Hypothalamus (tissue), 51 donors: ENCODE measurements at places on chromosomes 2 and 18.

- no peak for DNase-seq
Observed at GRCh38 chr2:220871909-220872308, 700.2 kb downstream of the EPHA4 start.

DNA sequence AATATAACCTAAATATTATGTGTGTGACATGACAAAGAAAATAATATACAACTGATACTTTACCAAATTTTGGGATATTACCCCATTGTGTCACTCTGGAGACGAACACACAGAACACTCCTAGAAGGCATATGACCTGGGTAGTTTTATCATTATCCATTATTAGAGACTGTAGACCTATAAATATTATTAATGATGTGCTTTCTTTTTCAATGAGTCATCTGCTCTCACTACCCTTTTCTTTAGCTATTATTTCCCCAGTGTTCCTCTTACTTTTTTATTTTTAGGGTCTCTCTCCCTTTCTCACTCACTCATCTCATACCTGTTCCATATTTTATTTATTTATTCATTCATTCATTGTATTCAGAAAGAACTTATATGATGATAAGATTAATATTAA lies 143.3 kb upstream of the ITGA4 start:
- DNase-seq, result no peak

- no peak for DNase-seq
Observed at GRCh38 chr2:128472789-128473174, 154.1 kb upstream of the HS6ST1 start.

- no peak for DNase-seq
Observed at GRCh38 chr2:128752691-128753263, 434.1 kb upstream of the HS6ST1 start.

DNA sequence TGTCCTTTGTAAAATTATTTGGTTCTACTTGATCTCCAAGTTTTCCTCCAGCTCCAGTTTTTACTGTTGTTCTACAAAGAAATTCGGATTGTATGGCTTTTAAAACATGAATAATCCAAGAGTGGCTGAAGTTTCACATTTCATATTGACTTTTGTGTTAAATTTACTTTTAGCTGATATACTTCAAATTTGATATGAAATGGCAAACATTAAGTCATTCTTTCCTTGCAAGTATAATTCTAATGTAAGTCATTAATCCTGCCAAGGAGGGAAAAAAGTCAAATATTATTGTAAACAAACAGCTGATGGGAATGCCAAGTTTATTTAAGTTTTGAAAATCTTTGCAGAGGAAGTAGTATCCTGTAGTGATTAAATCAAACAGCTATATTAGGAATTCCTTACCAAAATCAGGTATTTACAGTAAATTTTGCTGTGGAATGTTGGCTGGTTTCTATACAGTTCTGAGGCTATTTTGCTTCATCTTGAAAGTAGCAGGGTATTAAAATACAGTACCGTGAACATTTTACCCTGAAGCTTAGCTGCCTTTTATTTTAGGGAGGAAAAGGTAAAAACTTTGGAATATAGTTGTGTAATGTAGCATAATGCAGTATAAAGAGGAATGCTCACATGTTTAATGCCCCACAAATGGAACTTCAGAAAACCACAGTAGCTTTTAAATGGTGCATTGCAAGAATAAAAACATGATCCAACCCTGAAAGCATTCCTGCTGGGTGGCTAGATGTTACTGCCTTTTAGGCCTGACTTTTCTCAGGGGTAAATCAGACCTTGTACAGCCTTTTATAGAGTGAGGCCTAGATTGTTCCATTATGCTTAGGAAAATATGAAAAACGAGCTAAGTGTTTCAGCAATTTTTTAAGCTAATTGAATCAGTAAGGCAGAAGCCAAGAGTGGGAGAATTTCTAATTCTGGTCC lies 62.7 kb upstream of the NT5C1B start:
- no peak for DNase-seq

DNA sequence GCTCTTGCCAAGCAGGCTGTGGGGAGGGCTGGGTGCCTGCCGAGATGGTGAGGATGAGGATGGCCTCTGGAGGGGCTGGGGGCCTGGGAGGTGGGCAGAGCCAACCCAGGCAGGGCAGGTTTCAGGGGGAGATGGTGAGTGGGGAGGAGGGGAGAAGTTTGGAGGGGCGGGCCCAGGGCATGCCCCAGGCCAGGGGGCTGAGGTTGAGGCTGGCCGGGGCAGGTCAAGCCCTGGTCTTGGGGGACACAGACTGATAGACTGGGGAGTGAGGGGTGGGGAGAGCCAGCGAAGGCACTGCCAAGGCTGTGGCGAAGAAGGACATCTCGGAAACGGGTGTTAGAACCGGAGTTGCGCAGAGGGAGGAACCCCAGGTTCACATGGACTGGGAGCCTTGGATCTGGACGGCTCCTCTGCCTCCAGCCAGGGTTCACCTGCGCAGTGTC lies 12.6 kb downstream of the CAPN10 start:
- DNase-seq, result no peak
